ENCODE measurements at places on chromosomes 13 and 19.

- DNase-seq: no peak
Measured at GRCh38 chr13:49908637-49909036, 27.5 kb downstream of the SPRYD7 start.

DNA sequence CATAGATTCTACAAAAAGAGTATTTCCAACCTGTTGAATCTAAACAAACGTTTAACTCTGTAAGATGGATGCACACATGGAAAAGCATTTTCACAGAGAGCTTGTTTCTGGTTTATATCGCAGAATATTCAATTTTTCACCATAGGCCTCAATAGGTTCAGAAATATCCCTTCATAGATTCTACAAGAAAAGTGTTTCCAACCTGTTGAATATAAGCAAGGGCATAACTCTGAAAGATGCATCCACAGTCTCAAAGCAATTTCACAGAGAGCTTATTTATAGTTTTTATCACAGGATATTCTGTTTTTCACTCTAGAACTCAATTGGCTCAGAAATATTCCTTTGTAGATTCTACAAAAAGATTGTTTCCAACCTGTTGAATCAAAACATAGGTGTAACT, 1483.6 kb downstream of the UQCRFS1 start:
- no peak for DNase-seq

GRCh38 chr19:51421229-51422052, 4.0 kb upstream of the SIGLEC10 start:
- DNase-seq: no peak

DNA sequence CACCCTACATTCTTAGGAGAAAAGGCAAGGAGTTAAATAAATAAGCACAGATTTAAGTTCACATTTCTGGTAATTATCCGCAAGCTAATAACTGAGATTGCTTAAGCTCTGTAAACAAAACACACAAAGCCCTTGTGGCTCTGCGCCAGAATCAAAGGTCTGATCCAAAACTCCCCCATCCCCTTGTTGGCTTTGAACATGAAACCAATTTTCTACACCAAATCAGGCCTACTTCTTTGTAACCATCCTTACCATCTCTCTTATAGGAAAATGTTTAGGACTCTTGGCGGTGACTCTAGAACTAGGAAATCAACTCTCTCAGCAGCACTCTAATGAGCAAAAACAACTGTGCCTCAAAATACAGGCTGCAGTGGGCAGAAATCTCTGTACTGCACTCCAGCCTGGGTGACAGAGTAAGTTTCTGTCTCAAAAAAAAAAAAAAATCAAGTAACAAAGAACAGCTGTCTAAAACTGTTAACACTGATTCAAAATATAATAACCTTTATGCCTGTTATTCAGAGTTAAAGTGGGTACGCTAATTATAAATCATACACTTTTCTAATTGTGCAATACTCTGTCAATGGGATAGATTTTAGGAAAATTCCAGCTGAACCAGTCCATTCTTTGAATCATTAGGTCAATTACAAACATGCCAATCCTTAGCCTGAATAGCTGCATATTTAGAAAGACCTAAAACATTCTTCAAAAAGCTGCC, 25.8 kb downstream of the ABCC4 start:
- DNase-seq: no peak

DNA sequence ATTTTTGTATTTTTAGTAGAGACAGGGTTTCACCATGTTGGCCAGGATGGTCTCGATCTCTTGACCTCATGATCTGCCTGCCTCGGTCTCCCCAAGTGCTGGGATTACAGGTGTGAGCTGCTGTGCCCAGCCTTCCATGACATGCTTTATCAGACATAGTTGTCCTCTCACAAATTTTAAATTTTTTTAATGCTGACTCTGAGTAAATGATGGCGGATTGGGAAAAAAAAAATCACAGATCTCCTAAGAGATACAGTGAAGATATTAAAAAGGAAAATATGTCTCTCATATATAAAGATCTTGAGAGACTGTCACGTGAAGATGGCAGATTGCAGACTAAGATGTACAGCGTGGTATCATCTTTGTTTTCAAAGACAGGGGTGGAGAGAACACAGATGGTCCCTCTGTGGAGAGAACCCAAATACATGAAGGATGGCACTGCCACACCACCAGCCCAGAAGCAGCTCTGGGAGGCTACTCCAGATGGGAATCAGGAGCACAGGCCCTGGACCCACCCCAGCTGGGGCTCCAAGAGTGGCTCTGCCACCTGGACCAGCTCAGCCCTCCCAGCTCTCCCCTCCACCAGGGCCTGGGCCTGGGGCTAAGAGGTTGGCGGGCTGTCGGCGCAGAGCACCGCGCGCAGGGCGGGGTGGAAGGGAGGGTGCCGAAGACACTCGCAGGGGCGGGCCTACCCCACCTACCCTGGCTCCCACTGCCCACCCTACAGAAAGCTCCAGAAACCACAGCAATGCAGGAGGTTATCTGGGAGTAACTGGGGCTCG, 20.0 kb upstream of the CCNP start:
- DNase-seq: no peak

- no peak for DNase-seq
Measured at GRCh38 chr13:100387416-100387815, 201.2 kb downstream of the GGACT start.

- no peak for DNase-seq
Measured at GRCh38 chr19:52398081-52398441, 412 bp downstream of the ZNF528 start.

DNA sequence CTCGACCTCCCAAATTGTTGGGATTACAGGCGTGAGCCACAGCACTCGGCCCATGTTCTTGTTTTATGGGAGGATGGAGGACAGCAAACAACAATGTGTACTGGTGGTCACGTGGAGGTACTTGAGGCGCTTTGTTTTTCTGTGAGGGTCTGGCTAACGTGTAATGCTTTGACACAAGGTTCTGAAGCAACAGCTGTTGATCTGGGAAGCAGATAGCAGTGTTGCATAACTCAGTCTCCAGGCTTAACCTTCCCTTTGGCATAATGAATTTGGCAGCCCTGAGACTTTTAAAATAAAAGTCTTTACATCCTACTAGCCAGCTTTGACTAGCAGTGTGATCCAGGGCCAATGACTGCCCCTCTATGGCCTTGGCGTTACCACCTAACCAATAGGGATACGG, 6.9 kb upstream of the ZNF580 start:
- no peak for DNase-seq

- DNase-seq: no peak
Measured at GRCh38 chr13:51644654-51645053, 60.4 kb downstream of the WDFY2 start.

GRCh38 chr13:75744127-75744526, 108.0 kb downstream of the LMO7 start:
- DNase-seq: no peak

- no peak for DNase-seq
Measured at GRCh38 chr13:27053902-27054595, 117.6 kb downstream of the USP12 start.

DNA sequence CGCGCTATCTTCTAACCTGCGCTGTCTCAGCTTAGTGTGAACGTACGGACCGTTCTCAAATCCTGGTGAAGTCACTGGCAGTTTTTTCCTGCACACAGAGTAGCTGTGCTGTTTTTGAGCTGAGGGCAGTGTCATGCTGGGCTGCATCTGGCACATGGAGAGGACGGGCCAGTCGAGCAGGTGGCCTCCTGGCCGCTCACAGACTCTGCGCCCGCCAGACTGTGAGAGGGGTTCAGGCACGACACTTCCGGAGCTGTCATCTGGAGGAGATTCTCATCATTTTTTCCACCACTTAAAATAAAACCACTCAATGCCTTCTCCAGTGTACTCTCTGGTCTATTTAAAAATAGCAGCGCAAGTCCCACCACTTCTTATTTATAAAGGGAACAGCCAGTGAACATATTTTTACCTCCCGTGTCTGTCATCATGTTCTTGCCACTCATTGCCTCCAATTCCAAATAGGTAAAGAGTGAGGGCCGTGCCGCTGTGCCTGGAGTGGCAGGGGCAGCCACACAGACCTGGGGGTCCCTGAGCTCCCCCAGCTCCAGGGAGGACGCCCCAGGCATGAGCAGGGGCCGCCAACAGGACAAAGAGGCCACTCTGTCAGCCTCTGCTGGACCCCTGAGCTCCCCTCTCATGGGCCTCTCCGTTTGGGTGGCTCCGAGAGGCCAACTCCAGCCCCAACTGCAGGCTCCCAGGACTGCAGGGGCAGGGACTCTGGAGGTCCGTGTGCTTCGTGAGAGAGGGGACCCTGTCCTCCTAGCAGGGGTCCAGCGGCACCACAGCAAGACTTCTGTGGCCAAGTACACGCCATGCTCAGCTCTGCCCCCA, 36.9 kb upstream of the GRTP1 start:
- DNase-seq: no peak

GRCh38 chr19:7923295-7924191, 2.4 kb downstream of the CTXN1 start:
- no peak for DNase-seq

DNA sequence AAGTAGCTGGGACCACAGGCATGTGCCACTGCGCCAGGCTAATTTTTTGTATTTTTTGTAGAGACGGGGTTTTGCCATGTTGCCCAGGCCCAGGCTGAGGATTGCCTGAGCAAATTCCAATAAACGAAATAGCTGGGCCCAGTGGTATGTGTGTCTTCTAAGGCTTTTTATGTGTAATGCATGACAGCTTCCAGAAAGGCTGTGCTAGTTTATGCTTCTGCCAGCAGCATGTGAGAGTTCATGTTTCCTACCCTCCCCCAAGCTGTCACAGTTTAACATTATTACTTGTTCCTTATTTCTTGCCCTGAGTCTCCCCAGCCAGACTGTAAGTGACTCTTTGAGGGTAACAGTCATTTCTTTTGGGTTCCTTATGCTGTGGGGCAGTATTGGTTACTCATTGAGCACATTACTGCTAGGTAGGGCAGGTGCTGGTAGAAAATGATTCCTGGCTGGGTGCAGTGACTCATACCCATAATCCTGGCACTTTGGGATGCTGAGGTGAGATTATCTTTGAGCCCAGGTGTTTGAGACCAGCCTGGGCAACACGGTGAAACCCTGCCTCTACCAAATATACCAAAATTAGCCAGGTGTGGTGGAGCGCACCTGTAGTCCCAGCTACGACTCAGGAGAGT, 13.6 kb downstream of the GPATCH1 start:
- no peak for DNase-seq

- no peak for DNase-seq
Measured at GRCh38 chr13:40790154-40790616, 774 bp downstream of the SLC25A15 start.

GRCh38 chr13:68490594-68490993, 1260.5 kb upstream of the PCDH9 start:
- DNase-seq: no peak

- DNase-seq: no peak
Measured at GRCh38 chr13:77459592-77459991, 75.9 kb upstream of the SCEL start.

DNA sequence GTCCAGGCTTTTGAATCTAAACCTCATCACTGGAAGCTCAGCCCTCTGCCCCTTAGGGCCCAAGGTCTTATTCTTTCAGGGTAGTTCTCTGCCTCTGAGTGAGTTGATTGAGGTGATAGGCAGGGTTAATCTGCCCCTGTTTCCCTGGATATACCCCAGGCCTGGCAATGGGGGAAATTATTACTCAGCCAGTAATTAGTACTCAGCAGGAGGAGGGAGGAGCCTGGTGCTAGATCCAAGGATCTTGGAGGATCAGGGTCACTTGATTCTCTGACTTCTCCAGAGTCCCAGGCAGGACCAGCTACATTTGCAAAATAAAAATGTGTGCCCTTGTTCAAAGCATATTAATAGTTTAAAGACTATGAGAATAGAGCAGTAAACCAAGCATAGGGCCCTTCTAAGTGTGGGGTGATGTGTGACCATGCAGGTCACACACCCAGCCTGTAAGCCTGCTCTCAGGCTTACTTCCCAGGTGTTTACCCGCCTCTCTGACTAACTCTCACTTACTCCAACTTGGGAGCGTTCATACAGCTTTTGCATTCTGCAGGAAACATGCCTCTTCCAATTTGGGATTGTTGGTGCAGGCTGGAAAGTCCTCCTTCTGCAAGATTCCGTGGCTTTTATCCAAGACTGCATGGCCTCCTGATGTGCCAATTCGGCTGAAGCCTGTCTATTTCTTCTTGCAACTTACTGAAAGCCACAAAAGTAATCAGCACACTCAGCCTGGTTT, 7.9 kb upstream of the STK24 start:
- DNase-seq: no peak

DNA sequence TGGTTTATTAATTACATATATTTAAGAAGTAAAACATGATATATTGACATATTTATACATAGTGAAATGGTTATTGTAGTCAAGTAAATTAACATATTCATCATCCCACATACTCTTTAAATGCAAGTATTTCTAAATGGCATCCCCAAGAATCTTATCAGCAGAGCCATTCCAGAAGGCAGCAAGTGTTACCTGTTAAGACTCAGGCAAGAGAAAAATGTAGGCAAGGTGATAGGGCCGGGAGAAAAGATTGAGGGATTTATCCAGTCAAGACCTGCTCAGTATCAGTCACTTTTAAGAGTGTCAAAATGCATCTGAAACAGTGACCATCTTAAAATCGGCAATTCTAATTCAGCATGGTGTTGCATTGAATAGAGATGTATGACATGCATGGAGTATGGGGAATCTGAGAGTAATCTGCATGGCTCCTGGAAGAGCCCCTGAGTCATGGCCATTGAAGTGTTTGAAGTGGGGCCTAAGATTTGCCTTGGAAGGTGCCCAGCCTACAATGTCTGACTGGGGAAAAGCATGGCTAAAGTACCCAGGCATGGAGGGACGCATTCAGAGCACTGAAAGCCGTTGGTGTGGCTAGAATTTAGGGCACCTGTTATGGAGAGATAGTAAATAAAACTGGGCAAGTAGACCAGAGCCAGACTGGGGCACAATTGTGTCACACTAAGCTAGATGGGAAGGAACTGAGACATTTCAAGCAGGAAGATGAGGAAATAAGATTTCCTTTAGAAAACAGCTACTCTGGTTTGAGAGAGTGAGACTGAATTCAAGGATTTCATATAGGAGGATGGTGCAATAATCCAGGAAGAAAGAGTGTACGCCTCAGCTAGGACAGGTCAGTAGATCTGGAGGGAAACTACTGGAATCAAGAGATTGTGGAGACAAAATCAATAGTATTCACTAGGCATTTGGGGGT, 25.0 kb upstream of the C1QTNF9B start:
- DNase-seq: no peak

DNA sequence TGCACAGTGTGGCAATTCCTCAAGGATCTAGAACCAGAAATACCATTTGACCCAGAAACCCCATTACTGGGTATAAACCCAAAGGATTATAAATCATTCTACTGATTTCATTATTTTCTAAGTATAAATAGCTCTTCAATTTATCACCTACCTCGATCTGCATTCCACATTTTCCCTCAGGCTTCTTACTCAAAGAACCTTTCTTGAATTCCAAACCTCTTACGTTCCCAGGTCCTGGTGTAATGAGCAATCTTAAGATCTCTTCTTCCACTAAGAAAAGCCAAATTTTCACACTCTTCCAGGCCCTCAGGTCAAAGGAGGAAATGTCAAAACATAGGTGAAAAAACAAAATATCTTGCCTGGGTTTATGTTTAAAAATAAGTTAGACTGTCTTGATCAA, 237.3 kb upstream of the GPC6 start:
- DNase-seq: no peak

GRCh38 chr13:114152285-114152645, 19.8 kb upstream of the RASA3 start:
- no peak for DNase-seq

GRCh38 chr19:47492137-47492533, 8.1 kb upstream of the KPTN start:
- no peak for DNase-seq
